ENCODE measurements at places on chromosomes 6 and 20.
A peak's percentile ranks its signal among the peaks of the same experiment; 100 is the strongest.

- no peak for DNase-seq
Observed at GRCh38 chr6:5747379-5747778, 259.3 kb downstream of the NRN1 start.

DNA sequence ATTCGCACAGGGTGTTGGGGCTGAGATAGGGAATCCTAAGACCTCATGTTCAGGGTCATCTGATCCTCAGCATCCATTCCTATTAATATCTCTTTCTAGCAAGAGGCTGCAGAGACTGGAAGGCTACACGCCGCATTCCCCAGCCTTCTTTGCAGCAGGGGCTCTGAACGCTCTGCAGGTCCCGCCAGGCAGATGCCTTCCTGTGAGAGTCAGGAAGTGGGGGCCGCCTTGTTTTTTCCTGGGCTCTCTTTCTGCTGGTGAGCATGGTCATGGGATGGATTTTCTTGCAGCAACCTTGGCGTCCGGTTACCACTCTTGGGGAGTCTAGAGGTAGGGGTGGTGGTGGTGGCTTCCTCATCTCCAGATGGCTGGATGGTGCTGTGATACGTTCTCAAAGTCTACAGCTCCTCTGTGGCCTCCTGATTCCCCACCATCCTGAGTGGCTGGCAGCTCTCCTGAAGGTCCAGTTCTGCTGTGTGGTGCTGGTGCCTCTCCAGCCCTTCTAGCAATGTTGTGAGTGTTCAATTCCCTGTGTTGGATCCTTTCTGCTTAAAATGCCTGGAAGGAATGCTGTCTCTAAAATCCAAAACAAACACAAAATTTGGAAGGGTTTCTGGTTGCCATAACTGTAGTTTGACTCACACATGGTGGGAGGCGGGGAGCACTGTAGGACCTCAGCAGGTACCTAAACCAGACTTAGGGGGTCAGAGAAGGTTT is 111.9 kb downstream of the CEBPB start:
- DNase-seq = no peak

GRCh38 chr6:11093376-11093625 is 333 bp upstream of the SMIM13 start:
- DNase-seq = no peak

GRCh38 chr20:39398656-39399055 is 436.5 kb downstream of the DHX35 start:
- DNase-seq = no peak

GRCh38 chr6:168709991-168710390 is 269.0 kb downstream of the SMOC2 start:
- no peak for DNase-seq

DNA sequence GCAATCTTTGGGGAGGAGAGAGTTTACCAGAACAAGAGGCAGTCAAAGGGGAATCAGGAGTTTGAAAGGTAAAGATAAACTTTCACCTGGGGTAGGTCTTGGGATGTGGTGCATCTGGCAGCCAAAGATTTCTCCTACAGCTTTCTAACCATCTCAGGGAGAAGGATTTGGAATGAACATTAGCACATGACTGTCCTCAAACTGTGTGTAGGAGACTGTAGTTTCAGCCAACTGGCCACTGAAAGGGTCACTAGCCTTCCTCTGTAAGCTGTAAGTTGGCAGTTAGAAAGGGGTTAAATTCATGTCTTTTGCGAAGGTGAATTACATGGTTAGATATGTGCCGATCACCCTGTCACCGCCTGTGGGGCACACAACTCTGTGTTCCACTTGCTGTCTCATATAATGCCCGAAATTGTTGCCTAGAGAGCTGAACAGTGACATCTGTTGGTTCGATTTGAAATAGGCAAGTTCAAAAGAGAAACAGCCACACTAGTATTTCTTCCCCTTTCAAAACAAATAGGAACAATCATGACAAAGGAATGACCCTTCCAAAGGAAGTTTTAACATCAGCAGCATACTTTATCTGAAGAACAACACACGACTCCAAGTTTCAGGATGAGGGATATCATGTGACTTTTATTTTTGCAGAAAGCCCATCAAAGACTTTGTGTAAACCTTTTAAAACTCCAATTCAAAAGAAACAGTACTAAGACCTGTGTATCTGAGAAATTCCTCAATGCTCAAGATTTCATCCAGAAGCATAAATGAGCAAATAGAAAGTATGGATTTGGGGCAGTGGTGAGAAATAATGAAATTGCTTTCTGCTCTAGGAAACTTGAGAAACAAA is 1.1 kb upstream of the OPN5 start:
- DNase-seq = peak; percentile 8

- DNase-seq = no peak
Observed at GRCh38 chr6:130928158-130928912, 101.1 kb downstream of the SMLR1 start.

DNA sequence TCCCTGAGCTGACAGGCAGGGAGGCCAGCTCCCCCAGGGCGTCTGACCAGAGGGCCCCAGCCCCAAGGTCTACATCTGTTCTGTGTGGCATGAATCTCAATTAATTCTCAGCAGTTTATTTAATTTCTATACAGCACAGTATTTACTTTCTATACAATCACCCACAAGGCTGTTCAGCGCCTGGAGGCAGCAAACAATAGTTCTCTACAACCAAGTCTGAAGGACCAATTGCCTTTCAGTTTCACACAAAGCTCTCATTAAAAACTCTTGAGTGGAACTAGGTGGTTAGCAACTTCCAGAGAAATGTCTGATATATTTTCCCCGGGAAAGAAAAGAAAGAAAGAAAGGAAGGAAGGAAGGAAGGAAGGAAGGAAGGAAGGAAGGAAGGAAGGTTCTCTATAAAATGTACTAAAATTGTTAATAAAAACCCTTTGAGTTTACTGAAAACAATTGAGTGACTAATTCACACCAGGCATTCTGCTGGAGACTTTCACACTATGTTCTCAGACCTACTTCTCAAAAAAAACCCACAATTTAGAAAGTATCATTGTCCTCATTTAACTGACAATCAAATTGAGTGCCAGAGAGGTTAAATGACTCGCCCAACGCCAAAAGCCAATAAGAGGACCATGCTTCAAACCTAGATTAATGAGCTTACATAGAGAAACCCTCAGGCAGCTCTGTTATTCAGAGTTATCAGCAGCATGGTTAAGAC is 62.5 kb downstream of the METTL24 start:
- no peak for DNase-seq

DNA sequence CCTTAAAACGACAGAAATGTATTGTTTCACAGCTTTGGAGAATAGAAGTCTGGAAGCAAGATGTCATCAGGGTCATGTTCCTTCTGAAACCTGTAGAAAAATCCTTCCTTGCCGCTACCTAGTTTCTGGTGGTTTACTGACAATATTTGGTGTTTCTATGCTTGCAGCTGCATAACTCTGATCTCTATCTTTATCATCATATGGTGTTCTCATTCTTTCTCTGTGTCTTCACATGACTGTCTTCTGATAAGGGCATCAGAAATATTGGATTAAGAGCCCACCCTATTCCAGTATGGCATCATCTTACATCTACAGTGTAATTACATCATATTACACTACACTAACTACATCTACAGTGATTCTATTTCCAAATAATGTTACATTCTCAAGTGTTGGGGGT is 148.0 kb downstream of the MANEA start:
- DNase-seq = no peak

DNA sequence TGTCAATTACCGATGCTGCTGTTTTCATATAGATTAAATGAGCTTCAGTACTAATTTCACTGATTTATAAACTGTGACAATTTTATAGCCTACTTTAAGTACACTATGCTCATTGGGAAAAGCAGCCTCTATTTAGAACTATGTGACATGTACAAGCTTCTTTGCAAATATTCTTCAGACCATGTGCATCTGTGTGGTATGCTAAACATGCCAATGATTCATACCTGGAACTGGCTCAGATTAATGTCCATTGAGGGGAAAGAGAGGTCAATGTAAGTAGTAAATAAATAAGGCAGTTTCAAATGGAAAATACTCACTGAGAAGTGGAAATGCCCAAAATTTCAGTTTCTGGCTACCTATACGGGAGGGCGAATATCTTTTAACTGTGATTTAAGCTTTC is 777.7 kb downstream of the C6orf118 start:
- no peak for DNase-seq

DNA sequence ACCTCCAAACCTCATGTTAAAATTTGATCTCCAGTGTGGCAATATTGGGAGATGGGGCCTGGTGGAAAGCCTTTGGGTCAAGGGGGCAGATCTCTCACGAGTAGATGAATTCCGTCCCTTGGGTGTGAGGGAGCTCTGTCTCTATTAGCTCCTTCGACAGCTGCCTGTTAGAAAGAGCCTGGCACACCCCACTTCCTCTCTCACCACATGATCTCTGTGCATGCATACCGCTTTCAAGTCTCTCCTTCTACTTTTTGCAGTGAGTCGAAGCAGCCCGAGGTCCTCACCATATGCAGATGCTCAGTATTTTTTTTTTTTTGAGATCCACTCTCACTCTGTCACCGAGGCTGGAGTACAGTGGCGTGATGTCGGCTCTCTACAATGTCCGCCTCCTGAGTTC is 176.9 kb downstream of the SYNDIG1 start:
- DNase-seq = no peak

DNA sequence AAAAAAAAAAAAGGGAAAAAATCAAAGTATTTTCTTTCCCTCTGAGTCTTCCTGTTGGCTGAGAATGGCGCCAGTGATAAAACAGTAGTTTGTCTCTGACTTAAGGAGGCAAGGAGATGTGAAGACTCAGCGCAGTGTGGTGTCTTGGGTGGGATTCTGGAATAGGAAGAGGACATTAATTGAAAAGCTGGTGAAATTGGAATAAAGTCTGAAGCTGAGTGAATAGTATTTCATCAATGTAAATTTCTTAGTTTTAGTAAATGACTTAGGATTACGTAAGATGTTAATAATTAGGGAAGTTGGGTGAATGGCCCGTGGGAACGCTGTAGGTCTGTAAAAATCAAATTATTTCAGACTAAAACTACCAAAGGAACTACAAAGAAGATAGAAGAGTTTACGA is 122.8 kb upstream of the ZNF217 start:
- DNase-seq = no peak

- peak; percentile 58 for DNase-seq
Observed at GRCh38 chr6:154229786-154230185, 126.8 kb downstream of the IPCEF1 start.

GRCh38 chr6:20661721-20662120 is 127.5 kb downstream of the CDKAL1 start:
- no peak for DNase-seq

GRCh38 chr6:37566111-37566949 is 66.6 kb upstream of the CCDC167 start:
- peak; percentile 55 for DNase-seq

GRCh38 chr6:134564705-134565104 is 246.8 kb upstream of the SGK1 start:
- DNase-seq = no peak

DNA sequence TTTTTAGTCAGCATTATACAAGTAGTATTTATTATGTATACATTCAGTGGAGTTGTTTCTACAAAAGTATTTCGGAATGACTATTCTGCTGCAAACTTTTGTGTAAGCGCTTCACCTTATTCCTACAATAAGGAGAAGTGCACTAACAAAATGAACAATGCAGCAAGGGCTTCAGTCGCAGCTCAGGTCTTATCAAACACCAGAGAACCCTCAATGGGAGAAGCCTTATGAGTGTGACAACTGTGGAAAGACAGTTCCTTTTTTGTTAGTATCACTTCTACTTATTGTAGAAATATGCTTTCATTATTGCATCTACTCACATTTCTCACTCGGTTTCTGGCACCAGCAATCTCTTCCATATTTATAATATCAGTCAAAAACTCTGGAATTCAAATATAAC is 18.8 kb downstream of the ZKSCAN3 start:
- no peak for DNase-seq

DNA sequence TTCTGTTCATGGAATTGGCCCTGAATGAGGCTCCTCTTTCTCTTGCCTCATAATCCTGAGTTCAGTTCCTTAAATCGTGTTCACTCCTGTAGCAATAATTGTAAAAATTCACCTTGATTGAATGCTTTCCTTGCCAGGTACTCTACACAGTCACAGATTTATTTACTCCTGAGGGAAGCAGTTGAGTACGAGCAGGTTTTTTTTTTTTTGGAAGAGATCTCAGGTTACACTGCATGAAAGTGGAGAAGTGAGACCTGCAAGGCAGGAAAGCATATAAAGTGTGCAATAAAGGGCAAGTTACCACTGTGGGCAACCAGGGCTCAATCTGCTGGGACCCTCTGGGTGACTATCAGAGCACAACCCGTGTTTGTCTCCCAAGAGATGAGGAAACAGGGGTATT is 93.0 kb upstream of the DOK5 start:
- DNase-seq = no peak

DNA sequence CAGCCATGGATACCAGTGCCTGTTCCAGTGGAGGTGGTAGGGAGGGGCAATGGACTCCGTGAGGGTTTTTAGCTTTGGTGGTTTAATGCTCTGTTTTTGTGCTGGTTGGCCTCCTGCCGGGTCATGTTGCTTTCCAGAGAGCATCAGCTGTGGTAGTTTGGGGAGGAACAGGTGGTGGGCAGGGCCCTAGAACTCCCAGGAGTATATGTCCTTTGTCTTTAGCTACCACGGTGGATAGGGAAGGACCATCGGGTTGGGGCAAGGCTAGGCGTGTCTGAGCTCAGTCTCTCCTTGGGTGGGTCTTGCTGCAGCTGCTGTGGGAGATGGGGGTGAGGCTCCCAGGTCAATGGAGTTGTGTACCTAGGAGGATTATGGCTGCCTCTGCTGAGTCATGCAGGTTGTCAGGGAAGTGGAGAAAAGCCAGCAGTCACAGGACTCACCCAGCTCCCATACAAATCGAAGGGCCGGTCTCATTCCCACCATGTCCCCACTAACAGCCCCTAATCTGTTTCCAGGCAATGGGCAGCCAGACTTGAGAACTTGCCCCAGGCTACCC is 38.9 kb downstream of the MRAP2 start:
- no peak for DNase-seq

- DNase-seq = no peak
Observed at GRCh38 chr6:142002825-142003405, 129.8 kb upstream of the GJE1 start.

DNA sequence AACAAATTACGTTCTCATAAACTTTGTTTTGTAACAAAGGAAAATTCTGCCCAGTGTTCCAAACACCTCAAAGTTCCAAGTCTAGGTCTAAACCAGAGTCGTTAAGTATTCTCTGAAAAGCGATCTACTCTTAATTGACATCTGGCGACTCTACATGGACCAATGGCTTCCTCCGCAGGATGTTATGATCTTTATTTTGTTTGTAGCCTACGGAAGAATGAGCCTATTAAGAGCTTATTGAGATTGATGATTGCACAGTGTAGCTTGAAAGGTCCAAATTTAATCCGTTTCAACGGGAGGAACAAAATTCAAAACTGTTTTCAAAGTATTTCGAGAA is 61.1 kb downstream of the FAM217A start:
- no peak for DNase-seq

GRCh38 chr20:12173347-12174012 is 255.8 kb downstream of the BTBD3 start:
- no peak for DNase-seq

GRCh38 chr6:133512410-133513016 is 271.4 kb downstream of the EYA4 start:
- peak; percentile 1 for DNase-seq
